Activated CD8-positive, alpha-beta memory T cell treated with anti-CD3 and anti-CD28 coated beads, Interleukin-2, amount 10 ng/mL, durations not matched to agents 7 days and 5 days (primary cell): ENCODE measurements at places on chromosomes 5 and 9.

DNA sequence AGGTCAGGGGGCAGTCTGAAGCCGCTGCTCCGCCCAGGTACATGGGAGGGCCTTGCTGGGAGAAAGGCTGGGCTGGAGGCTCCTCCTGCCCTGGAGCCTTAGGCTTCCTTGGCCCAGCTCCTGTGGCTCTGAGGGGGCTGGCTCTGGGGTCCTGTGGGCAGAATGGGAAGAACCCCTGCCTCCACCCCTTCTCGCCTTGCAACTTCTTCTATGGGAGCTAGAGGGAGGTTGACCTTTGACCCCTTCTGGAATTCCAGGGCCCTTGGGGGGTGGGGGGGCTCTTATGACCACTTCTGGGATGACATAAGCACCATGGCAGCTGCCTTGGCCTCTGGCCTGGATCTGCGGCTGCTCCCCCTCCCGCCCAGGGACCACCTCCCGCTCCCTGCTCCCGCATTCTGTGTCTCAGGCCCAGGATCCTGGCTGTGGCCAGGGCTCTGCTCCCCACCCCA lies 32.2 kb downstream of the IER5L start:
- no peak for DNase-seq

- no peak for DNase-seq
Observed at GRCh38 chr5:128237000-128237399, 153.4 kb downstream of the SLC12A2 start.

DNA sequence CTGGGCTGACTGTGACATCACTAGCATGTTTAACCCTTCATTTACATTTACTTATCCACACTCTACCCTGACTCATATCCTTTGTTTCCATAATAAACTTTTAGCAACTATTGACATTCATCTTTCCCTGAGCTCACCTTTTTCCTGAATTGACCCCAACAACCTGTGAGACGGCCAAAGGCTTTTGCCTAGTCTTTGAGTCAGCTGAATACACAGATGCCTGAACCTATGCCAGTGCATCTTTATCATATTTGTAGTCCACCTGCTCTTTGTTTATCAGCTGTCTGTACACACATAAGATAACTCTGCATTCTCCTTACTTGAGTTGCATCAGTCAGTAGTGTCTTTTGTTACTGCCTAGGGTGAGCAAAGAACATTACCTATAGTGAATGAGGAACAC lies 128.5 kb upstream of the HMHB1 start:
- DNase-seq = no peak

GRCh38 chr5:131381777-131382176 lies 117.9 kb downstream of the CDC42SE2 start:
- DNase-seq = no peak

DNA sequence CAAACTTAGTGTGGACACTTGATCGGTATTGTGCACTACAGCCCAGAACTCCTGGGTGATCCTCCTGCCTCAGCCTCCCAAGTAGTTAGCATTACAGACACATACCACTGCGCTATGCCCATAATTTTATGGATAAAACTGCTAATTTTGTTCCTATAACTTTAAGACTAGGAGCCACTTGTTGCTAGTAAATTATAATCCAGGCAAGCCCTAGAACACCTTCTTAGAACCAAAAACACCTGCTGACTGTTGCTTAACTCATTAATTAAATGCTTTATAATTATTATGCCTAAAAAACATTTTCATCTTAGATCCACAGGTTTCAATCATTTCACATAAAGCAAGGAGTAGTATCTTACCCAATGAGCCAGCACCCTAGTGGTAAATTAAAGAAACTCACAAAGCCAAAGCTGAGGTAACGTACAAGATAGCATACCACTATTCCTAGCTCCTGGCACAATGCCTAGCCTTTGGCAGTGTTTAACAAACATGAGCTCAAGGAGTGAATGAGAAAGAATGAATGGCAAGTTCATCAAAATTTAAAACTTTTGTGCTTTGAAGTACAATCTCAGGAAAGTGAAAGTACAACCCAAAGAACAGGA lies 5.4 kb downstream of the MRPS27 start:
- no peak for DNase-seq
